T-helper 17 cell (primary cell): ENCODE measurements at places on chromosomes 7 and 10.

DNA sequence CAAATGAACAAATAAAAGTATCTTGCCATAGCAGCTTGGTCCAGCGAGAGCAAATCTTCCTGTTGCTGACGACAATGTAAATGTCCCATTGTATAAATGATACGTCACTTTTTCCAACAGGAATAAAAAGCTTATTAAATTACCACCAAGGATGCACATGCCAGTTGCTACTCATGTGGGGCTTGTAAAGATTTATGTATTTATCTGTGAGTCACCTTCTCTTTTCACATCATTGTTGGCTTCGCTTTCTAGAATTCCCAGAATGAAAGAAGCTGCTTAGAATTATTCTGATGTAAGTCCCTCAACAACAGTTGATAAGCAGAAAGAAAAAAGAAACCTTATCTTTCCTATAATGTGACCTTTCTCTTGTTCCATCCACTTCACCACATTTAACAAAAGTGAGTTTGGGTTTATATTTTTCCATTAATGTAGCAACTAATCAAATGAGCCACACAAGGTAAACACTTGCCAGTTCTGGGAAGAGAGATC is 22.4 kb downstream of the DNAJC12 start:
- no peak for DNase-seq

GRCh38 chr7:32890010-32890792 is 1.4 kb downstream of the KBTBD2 start:
- DNase-seq, result no peak

- no peak for DNase-seq
Measured at GRCh38 chr10:6215683-6216484, 13.2 kb downstream of the PFKFB3 start.

DNA sequence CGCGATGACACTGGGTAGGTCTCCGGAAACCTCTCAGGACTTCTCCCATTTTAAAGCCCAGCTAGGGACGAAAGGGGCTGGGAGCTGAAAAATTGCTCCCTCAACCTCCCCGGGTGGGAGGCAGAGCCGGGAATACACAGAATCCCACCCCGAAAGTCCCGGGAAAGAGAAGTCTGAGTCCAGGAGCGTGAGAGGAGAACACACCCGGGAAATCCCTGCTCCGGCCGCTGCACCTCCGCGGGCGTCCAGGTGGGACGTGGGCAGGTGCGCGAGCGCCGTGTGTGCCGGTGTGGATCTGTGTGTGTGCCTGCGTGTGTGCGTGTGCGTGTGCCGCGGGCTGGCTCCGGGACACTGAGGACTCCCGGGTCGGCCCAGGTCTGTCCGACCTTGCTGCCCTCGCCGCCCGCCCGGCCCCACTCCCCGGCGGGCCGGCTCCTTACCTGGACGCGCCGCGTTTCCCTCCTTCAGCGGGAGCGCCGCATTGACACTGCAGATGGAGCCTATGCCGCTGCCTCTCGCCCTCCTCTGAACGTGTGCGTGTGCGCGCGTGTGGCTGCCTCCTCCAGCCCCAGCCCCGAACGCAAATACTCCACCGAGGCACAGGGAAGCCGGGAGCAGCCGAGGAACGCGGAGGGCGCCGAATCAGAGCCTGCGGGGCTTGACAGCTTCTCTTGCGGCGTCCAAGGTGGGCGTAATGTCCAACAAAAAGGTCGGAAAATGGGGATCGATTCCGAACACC is at the start of gene PLXNA4:
TSS of gene PLXNA4 (minus strand) at position 489 of the 739 bp plus-strand sequence. CDS start 67,777 bp downstream, outside the sequence.
- no peak for DNase-seq

- no peak for DNase-seq
Measured at GRCh38 chr10:79488870-79489269, 23.5 kb upstream of the EIF5AL1 start.

DNA sequence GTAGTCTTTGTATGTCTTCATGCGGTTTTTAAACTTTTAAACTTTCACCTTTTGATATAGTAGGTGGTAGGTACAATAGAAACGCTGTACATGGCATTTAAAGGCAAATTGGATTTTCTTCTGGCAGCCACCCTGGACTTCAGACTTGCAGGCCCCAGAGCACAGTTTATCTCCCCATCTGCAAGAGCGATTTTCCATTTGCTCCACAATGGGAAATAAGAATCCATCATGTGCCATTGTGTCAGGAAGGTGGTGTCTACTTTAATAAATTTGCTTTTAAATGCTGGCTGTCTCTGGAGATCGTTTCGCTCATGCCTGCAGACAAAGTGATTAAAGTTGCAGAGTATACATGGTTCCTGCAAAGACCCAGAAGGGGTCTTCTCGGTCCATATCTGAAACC is 38.9 kb downstream of the UNC5B start:
- DNase-seq, result no peak

DNA sequence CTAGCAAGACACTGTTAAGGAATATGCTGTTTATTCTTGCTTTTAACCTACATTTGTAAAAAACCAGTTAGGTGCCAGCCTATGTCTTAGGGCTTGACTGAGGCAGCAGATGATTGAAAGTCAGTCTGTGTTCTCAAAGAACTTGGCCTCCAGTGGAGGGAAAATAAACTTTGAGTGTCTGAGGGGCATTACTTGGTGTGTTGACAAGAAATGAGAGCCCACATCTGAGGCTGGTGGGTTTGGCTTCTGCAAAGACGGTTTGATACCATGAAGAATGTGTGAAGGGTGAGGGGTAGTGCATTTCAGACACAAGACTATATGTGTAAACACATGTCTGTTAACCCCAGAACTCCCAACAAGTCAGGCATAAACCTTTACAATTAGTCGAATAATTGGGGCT is 28.5 kb downstream of the CCSER2 start:
- no peak for DNase-seq

GRCh38 chr10:133180965-133181639 is 21.1 kb downstream of the KNDC1 start:
- DNase-seq, result no peak

DNA sequence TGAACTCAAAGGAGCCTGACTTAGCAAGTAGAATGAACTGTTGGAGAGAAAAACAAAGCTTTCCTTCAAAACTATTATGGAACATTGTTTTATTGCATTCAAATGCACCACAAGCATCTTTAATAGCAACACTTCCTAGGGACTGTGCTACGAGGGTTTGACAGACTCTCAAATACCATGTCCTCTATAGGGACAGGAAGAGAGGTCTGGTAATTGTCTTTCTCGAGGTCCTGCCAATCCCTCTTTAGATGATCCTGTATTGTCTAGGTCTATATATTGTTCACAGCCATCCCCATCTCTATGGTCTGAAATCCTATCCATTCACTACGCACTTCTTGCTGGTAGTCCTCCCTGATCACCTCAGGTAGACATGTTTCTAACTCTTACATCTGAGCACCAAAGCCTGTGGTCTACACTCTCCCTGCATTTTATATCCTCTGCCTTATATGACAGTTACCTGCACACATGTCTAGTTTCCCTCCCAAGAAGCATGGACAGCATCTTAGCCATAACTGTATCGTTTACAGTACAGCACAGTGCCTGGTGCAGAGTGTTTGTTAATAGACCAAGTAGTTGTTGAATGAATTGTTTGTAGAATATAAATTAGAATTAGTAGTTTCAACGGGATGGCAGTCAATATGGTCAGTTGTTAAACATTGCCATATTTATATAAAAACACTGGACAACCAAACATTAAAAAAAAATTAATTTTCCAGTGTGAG is 21.7 kb upstream of the LRRC17 start:
- no peak for DNase-seq

- DNase-seq, result no peak
Measured at GRCh38 chr7:2663121-2663886, 24.7 kb upstream of the AMZ1 start.
